ENCODE measurements at places on chromosomes 2 and 18. TPM values are rescaled to one million over a fixed set of nuclear protein-coding genes. Genes with fewer than 3 reads are reported as not detected.
A peak's percentile ranks its signal among the peaks of the same experiment; 100 is the strongest.

The COBLL1 gene
- total RNA-seq, result 13.2 TPM

The KLF11 gene
- total RNA-seq, result 9.3 TPM

The GPR39 gene
- total RNA-seq, result 9.9 TPM

DNA sequence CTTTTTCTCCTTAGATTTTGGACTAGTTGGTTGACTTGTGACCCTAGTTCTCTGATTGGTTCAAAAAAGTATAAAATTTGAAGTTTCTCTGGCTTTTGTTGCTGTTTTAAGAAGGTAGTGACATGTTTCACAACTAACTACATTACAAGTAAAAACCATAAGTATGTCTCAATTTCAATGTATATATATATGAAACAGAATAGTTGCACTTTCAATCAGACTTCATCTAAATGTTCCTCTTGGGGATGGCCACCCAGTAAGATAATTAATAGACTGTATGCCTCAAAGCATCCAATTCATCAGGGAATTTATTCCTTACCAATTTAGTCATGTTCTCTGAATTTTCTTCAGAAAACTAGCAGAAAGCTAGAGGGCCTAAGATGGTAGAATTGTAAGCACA is 259.7 kb downstream of the RPRM start:
- H3K4me3 ChIP-seq, result no peak overlapping the region
- no peak for DNase-seq
- H3K36me3 ChIP-seq, result no peaks in the 10 kb centered on the region
- H3K27ac ChIP-seq, result no peak overlapping the region
- H3K27me3 ChIP-seq, result no peaks in the 10 kb centered on the region

GRCh38 chr2:239337122-239337876 is 63.5 kb downstream of the HDAC4 start:
- H3K4me1 ChIP-seq, result no peaks in the 10 kb centered on the region
- H3K36me3 ChIP-seq, result no peaks in the 10 kb centered on the region
- no peak for DNase-seq
- no peaks in the 10 kb centered on the region for H3K27me3 ChIP-seq
- no peak overlapping the region for H3K27ac ChIP-seq

DNA sequence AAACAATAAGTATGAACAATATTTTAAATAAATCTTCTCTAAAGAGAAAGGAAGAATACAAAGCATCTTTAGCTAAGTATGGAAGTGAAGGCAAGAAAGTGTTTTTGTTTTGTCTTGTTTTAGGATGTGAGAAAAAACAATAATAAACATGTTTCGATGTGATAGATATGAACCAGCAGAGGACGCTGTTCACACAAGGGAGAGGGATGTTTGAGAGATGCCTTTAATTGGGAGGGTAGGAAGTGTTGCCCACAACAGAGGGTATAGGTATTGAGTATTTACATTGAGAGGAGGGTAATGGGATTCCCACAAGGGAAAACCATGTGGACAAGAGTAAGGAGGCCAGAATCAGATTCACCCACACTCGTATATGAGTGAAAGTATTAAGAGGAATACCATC is 55.1 kb downstream of the CDH19 start:
- no peaks in the 10 kb centered on the region for H3K27me3 ChIP-seq
- H3K4me3 ChIP-seq, result no peak overlapping the region
- DNase-seq, result peak; percentile 44
- no peak overlapping the region for H3K27ac ChIP-seq
- H3K4me1 ChIP-seq, result no peaks in the 10 kb centered on the region
- H3K36me3 ChIP-seq, result no peaks in the 10 kb centered on the region

DNA sequence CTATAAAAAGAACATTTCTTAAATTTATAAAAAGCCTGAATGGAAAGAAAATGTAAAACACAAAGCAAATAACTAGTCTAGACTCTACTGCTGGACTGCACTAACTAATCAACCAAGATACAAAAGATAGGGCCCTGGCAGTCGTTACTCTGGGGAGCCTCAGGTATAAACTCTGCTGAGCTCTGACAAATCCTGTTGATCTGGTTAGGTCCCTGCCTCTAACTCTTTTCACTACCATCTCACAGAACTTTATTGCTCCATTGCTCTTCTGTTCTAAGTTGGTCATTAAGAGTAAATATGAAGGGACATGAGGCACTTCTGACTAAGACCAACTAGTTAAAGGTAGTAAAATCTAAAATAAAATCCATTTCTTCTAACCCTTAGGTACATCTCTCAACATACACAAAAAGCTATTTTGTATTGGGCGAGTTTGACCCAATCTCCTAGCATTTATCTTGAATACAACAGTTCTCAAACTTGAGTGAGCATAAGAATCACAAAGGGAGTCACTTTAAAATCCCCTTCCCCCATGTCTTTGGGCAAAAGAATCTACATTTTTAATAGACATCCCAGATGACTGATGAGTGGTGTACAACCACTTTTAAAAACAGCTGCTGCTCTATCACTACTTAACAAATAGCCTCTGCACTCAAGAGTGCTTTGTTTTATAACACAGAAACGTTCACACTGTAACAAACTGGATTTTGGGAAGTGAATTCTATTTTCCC is 2.5 kb downstream of the CHN1 start:
- H3K36me3 ChIP-seq, result no peaks in the 10 kb centered on the region
- peak overlapping the region; percentile 64 for H3K27ac ChIP-seq
- no peaks in the 10 kb centered on the region for H3K27me3 ChIP-seq
- peaks cover 8% of the 10 kb centered on the region for H3K4me1 ChIP-seq
- DNase-seq, result no peak

DNA sequence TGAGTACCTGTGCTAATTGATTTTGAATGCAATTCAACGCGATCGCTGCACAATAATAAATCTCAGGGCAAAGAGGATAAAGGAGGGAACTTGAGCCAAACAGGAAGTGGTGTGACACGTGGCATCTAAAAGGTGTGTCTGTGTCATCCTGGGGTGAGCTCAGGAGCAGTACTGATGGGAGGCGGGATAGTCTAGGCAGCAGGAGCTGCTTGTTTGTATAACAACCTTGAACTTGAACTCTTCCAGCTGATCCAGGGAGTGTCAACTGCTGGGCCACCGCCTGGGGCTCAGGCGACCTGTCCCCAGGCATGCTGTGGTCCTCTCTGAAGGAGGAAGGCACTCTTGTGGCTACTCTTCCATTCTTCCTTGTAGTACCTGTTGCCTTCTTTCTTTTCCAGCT is 61.2 kb downstream of the BOD1L2 start:
- peak; percentile 73 for DNase-seq
- H3K36me3 ChIP-seq, result no peaks in the 10 kb centered on the region

DNA sequence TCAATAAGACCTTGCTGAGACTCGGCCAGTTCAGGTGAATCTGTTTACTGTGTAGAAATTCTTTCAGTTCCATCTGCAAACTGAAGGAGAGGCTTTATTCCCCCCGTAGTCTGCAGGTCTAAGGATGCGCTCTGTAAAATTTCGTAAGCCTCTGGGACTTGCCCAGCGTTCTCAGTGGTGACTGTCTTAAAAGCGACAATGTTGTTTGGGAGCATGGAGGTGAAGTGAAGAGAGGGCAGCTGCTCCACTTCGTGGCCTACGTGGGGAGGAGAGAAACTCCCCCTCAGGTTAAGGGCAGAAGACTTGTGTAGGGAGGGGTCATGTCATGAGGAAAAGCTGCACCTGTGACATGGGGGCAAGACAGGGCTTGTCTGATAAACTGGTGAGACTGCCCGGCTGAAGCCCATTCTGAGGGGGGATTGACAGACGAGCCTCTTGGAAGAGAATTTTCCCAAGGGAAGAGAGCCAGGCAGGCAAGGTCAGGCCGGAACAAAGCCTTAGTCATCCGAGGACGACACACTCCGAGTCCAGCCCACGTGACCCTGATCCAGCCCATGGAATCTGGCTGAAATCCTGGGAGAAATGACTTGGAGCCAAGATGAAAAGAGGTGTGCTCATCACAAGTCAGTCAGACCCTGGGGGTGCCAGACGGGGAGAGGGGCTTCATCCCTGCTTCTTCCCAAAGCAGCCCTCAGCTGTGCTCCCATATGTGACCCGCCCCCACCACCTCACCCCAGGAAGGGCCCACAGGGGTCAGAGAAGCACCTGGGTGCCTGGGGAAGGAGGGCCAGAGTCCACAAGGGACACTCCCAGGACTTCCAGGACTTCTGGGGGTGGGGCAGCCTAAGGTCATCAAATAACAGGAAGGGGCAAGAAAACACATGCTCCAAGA is 88.5 kb upstream of the SH3BP4 start:
- no peaks in the 10 kb centered on the region for H3K27me3 ChIP-seq
- H3K27ac ChIP-seq, result peak overlapping the region; percentile 47

Measured in endodermal cell (in vitro differentiated cells).